Hindlimb muscle (tissue), 1 donor: ENCODE measurements at places on chromosomes 16 and 17.

DNA sequence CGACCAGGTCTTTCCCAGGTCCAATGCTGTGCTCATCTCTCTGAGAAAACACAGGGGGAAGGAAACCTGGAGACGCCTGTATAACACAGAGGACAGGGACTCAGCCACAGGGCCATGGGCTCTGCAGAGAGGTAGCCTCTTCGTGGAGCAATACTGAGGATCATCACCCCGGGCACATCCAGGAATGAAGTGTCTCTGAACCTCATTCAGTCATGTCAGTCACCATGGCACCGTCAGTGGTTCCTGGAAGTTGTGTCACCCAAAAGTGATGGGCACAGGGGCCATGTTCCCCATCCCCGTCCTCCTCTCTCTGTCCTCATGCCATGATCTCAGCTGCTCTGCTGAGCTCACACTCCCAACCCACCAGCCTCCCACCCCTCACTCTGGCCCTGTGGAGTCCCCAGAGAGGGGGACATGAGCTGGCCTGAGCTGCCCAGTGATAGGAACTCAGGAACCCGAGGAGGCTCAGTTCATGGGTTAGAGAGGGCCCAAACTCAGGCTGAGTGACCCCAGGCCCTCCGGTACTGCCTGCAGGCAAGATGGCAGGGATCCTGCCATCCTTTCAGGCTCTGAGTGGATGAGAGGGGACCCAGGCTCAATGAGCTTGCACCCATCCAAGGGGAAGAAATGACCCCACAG is 53.4 kb downstream of the PITPNM3 start:
- DNase-seq, result no peak

DNA sequence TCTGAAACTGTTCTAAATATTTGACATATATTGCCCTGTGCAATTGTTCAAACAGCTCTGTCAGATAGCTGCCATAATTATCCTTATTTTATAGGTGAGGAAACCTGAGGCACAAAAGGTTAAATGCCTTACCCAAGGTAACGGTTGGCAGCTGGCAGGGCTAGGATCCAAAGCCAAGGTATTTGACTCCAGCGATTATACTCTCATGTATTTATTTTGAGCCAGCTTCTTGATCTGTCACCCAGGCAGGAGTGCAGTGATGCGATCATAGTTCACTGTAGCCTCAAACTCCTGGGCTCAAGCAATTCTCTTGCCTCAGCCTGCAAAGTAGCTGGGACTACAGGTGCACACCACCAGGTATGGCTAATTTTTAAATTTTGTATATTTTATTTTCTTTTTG is 7.2 kb downstream of the ENO3 start:
- DNase-seq, result no peak

- DNase-seq, result no peak
These were observed at the start of gene KRTAP16-1 for GRCh38 chr17:41308918-41309359. Gene KRTAP16-1 (minus strand): TSS chr17:41309309. CDS start chr17:41309253, 56 bp downstream.

GRCh38 chr17:71503710-71504465 is 616.9 kb upstream of the SOX9 start:
- no peak for DNase-seq

DNA sequence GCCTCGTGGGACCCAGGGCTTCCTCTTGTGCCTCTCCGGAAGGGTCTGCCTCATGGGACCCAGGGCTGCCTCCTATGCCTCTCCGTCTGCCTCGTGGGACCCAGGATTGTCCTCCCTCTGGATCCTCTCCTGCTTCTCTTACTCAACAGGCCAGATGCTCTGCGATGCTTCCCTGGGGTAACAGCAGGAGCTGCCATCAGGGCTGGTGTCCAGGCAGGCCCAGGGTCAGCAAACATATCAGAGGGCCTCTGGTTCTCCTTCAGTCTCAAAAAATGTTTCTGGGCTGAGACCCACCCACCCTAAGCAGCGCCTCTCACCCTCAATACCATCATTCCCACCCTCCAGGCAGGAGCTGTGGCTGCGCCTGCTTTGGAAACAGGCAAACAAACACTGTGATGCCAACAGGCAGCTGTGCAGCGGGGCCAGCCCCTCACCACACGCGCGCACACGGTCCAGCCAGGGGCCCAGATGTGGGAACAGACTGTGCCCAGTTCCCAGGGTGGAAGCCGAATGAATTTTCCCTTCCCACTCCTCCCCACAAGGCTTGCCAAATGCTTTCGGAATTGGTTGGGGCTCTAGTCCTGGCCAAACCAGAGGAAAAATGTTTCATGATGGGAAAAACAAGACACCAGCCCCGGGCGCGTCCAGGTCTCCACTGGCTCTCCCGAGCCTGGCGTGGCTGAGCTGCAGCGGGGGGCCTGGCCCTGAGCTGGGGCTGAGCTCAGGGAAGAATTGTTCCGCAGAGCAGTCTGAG is 11.3 kb downstream of the TIMM22 start:
- DNase-seq, result peak; percentile 83

- DNase-seq, result no peak
These were observed 1.5 kb downstream of the KRT16 start for GRCh38 chr17:41610965-41611640.

DNA sequence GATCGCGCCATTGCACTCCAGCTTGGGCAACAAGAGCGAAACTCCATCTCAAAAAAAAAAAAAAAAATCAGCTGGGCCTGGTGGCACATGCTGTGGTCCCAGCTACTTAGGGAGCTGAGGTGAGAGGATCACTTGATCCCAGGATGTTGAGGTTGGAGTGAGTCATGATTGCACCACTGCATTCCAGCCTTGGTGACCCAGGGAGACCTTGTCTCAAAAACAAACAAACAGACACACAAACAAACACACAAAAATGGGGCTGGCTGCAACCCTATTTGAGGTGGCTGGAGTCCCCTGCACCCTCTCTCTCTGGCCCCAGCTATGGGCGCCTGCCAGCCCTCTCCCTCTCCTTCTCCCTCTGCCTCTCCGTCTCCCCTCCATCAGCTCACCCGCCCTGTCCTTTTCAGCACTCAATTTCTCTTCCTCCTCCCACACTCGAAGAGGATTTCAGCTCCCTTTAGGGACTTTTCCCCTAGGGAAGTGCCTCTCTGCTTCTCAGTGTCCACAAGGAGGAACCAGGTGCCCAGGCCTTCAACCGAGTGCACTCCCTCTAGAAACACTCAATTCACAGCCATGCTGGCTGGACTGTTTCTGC is 17.5 kb upstream of the TFAP4 start:
- DNase-seq, result no peak

- DNase-seq, result no peak
These were observed 62.9 kb downstream of the SDK2 start for GRCh38 chr17:73581379-73581778.
